Activated CD8-positive, alpha-beta memory T cell treated with anti-CD3 and anti-CD28 coated beads for 1 hour (primary cell): ENCODE measurements at places on chromosomes 3 and 15.

GRCh38 chr3:12556314-12556689, 585 bp upstream of the MKRN2 start:
- DNase-seq = no peak

GRCh38 chr3:186143250-186143649, 34.4 kb upstream of the ETV5 start:
- DNase-seq = no peak

DNA sequence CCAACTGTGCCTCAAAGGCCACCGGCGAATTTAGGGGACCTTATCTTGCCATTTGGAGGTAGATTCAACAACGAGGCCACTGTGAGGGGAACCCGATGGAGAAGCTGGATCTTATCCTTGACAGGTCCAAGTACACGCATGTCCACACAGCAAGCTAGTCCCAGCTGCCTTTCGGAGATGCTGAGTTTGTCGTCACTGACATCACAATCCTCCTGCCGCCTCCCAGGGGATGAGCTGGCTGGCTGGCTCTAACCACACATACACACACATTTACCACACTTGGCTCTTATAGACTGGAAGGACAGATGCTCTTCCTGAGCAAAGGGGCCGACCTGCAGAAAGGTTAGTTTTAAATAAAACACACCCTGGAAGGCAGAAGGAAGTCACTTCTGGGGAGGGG, 176.3 kb downstream of the STT3B start:
- no peak for DNase-seq

DNA sequence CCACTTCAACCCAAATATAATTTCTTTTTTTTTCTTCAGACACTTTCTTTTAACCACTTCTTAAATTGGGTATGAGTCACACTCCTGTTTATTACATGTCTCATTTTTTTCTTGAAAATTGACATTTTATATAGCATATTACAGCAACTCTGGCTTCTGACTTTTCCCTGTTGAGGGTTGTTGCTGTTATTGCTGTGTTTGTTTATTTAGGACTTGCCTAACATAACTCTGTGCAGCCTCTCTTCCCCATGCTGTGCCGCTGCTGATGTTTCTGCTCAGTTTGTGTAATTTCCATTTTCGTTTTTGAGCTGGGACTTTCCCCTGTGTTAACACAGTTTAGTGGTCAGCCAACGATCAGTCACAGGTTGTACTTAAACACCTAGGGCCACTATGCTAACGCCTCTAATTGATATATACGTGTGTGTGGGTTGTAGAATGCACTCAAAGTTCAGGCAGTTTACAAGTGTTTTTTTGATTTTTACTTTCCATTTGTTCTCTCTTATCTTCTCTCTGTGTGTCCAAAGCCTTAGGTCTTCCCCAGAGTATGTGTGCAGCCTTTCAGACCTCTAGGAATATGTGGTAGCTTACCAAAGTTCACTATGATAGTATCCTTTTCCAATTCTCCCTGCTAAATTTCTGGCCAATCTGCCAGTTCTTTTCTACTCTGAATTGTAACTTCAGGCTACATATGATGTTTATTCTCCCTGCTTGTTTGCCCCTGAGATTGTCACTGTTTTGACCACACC, 337.2 kb downstream of the ZBTB20 start:
- DNase-seq = peak; percentile 2

GRCh38 chr15:68592544-68592943, 13.8 kb downstream of the CORO2B start:
- DNase-seq = no peak

- DNase-seq = no peak
Observed at GRCh38 chr3:116148881-116149851, 296.1 kb downstream of the LSAMP start.

DNA sequence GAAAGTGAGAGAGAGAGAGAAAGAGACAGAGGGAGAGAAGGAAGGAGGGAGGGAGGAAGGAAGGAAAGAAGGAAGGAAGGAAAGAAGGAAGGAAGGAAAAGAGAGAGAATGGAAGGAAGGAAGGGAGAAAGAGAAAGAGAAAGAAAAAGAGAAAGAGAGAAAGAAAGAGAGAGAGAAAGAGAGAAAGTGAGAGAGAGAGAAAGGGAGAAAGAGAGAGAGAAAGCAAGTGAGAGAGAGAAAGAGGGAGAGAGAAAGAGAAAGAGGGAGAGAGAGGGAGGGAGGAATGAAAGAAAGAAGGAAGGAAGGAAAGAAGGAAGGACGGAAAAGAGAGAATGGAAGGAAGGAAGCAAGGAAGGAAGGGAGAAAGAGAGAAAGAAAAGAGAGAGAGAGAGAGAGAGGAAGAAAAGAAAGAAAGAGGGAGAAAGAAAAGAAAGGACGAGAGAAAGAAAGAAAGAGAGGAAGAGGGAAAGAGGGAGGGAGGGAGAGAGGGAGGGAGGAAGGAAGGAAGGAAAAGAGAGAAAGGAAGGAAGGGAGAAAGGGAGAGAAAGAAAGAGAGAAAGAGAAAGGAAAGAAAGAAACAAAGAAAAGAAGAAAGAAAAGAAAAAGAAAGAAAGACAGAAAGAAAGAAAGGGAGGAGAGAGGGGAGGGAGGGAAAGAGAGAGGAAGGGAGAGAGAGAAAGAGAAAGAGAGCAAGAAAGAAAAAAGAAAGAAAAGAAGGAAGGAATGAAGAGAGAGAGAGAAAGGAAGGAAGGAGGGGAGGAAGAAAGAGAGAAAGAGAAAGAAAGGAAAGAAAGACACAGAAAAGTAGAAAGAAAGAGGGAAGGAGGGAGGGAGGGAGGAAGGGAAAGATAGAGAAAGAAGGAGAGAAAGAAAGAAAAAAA, 10.8 kb downstream of the WNT7A start:
- DNase-seq = no peak

DNA sequence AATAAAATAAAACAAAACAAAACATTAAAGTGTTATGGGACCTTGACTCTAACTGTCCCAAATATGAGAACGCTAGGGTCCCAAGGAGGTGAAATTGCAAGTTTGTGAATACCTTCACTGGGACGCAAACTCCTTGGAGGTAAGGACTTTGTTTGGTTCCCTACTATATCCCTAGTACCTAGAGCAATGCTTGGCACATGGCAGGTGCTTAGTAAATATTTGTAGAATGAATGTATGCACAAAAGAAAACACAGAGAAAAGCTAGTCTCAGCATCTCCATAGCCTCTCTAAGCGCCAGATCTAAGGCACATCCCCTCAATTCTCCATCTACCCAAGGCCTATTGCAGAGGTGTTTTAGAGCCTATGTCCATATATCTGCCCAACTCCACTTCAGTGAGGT, 30.5 kb downstream of the GPR176 start:
- no peak for DNase-seq

GRCh38 chr3:21216598-21216997, 534.4 kb downstream of the ZNF385D start:
- no peak for DNase-seq

- DNase-seq = no peak
Observed at GRCh38 chr3:189269365-189269764, 97.6 kb downstream of the TPRG1 start.

DNA sequence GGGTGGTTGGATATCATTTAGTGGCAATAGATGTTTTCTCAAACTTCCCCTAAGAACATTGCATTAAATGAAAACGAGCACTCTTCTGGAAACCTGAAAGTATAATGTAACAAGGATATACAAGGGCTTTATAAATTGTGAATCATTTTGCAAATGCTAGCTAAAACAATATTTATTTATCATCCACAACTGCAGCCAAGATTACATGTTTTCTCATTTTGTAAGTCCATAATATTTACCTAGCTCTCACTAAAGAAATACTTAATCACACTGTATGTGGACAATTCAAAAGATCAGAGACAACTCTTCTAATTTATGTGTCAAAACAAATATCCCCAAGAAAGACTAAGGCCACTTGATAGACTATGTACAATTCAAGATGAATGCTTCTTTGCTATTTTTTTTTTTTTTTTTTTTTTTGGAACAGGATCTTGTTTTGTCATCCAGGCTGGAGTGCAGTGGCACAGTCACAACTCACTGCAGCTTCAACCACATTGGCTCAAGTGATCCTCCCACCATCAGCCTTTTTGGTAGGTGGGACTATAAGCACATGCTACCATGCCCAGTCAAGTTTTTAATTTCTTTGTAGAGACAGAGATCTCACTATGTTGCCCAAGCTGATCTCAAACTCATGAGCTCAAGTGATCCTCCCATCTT, 427.7 kb upstream of the THBS1 start:
- DNase-seq = no peak

- DNase-seq = peak; percentile 8
Observed at GRCh38 chr15:89898614-89899294, 5.0 kb upstream of the AP3S2 start.

DNA sequence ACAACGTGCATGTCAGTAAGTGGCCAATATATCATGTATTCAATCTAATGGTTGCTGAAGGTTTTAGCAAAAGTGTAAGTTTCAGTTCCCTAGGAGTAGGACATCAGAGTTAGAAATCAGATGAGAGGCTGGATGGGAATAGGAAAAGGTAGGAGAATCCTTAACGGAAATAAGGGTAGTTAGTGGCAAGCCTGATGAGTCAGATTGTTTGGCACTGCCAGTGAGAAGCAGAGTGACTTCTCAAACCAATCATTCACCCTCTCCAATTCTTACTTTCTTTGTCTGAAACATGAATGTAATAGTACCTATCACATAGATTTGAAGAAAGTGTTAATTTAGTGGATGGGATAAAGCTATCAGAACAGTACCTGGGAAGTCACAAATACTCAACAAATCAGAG, 894.0 kb downstream of the NTRK3 start:
- no peak for DNase-seq

DNA sequence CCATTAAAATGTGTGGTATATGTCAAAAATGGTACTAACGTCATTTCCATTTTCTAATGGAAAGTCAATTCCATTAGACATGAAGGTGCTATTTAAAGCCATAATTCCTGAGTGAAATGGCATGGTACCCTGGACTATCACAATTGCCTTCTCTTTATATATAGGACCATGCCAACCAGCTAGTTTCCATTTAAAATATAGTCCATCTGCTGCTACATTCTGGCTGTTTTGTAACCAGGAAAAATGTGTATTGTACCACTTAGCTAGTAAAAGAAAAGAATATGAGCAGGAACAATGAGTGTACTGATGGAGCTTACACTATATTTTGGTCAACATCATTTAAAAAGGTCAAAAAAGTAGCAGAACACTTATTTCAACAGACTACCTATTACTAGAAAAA, 30.4 kb upstream of the HDC start:
- no peak for DNase-seq

DNA sequence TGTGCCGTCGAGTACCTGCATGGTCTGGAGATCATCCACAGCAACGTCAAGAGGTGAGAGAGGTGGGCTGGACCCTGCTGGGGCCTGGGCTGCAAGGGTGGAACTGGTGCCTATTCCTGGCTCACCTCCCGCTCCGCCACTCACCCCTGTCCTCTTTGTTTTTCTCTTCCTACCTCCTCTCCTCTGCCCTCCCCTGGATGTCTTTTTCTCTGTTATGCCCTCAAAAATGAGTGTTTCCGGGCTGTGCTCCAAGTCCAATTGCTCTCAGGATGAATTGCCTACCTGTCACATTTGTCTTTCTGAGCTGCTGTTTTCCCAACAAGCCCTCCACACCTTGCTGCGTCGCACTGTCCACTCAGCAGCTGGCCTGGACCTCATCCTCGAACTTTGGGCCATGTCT, 28.5 kb upstream of the TATDN2 start:
- DNase-seq = no peak

- no peak for DNase-seq
Observed at GRCh38 chr3:30006111-30006510, 600.3 kb upstream of the TGFBR2 start.

DNA sequence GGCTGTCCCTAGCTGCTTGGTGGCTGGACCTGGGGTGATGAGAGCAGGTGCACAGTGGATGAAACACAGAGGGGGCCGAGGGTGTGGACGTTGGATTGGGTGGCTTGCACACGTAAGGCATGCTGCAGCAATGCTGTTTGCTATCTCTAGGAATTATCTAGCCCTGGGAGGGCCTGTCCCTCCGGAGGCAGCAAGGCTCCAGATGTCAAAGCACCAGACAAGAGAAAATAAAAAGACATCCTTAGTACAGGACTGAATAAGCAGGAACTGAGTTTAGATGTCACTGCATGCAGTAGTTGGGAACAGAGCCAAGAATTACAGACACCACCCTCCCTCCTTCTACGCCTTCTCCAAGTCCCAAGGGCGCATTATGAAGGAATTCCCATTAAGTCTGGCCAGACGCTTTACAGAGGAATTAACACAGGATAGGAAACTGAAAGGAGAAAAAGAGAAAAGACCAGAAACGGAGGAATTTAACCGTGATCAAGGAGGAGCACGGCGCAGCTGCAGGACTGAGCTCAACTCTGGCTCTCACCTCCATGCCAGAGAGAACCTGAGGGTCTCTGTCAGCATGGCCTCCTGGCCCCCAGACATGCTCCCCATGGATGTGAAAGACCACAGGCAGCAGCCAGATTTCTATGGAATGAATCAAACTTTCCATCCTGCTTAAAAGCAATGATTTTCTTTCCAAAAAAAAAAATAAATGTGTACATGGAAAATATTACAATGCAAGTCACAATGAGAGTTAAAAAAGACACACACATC, 13.8 kb downstream of the ATP10A start:
- no peak for DNase-seq

GRCh38 chr3:31802981-31803740, 177.9 kb downstream of the OSBPL10 start:
- DNase-seq = no peak

DNA sequence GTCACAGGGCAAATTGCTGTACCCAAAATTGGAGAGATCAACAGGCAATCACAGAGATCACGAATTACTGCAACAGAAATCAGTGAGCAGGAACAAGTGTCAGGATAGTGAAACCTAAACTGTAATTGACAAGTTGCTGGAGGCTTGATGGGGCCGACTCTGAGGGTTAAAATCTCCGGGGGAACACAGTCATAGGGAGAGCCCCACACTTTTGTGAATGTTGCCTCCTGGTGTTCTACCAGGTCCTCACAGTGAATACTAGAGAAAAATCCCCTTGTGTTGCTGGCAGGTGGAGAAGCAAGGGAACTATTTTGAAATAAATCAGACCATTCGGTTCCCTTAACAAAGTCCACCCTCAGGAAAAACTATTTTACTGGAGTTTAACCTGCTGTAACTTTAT, 697.5 kb upstream of the CBLB start:
- no peak for DNase-seq

GRCh38 chr3:39191111-39191510, 1.3 kb downstream of the XIRP1 start:
- DNase-seq = no peak
